Calu3 (cell line): ENCODE measurements at places on chromosomes 1 and 21. TPM values are rescaled to one million over a fixed set of nuclear protein-coding genes. Genes with fewer than 3 reads are reported as not detected.
A peak's percentile ranks its signal among the peaks of the same experiment; 100 is the strongest.

DNA sequence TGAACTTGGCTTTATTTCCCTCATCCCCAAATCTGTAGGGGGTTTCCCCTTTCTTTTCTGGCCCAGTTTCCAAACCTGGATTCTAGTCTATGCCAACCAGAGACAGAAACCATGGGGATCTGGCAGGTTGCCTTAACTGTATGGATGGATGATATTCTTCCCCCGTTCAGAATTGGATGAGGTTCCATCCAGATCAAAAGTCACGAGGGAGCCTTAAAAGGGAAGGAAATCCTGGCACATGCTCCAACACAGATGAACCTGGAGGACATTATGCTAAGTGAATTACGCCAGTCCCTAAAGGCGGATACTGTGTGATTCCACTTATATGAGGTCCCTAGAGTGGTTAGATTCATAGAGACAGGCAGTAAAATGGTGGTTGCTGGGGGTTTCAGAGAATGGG is 124.4 kb downstream of the HUNK start:
- no peak overlapping the region for H3K4me3 ChIP-seq
- no peak for DNase-seq
- peaks cover 5% of the 10 kb centered on the region for H3K36me3 ChIP-seq

- H3K27ac ChIP-seq: no peak overlapping the region
- H3K36me3 ChIP-seq: no peaks in the 10 kb centered on the region
- peaks cover 27% of the 10 kb centered on the region for H3K27me3 ChIP-seq
These were observed 23.4 kb upstream of the FCGR2A start for GRCh38 chr1:161481624-161482392.

DNA sequence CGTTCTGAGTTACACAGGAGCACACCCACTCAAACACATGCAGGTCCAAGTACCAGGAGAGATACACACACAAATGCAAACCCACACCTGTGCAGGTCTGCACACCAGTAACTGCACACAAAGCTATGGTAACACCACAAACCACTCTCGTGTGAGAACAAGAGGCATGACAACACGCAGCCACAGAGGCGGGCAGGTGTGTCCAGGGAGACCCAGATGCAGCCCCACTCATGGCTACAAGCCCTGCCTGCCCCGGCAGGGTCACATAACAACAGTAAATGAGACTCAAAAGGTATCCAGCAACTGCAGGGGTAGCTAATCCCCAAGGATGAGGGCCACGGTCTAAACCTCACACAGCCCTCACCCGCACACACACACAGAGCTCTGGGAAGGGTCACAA is 48.1 kb downstream of the RAP1GAP start:
- H3K27ac ChIP-seq: no peak overlapping the region
- peaks cover 29% of the 10 kb centered on the region for H3K36me3 ChIP-seq
- DNase-seq: no peak
- H3K4me3 ChIP-seq: peak overlapping the region; percentile 69
- no peaks in the 10 kb centered on the region for H3K27me3 ChIP-seq

- H3K4me1 ChIP-seq: no peaks in the 10 kb centered on the region
- H3K4me3 ChIP-seq: no peak overlapping the region
These were observed 178.2 kb downstream of the FOXD2 start for GRCh38 chr1:47616036-47616435.

The CTSS gene
- 144 and 226 TPM in 2 replicates for total RNA-seq

- H3K4me1 ChIP-seq: peaks cover 91% of the 10 kb centered on the region
- H3K27me3 ChIP-seq: no peaks in the 10 kb centered on the region
- no peak overlapping the region for H3K4me3 ChIP-seq
- no peak for DNase-seq
These were observed 36.7 kb upstream of the PDC start for GRCh38 chr1:186497651-186498050.

DNA sequence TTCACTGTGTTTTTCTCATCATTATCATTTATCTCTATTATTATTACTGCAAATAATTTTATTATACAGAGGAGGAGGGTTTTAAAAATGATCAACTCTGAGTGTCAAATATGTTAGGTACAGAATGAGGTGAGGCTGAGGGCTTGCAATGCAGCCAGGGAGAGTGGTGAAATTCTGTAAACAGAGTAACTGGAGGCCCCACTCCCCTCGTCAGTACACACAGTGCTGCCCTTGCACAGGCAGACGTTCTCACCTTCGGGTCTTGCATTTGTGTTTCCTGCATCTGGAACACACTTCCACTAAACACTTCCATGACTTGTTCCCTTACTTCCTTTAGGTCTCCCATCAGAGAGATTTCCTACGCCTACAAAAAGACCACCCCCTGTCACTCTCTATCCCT is 24.3 kb upstream of the COA6 start:
- H3K27ac ChIP-seq: no peak overlapping the region
- no peaks in the 10 kb centered on the region for H3K36me3 ChIP-seq
- H3K27me3 ChIP-seq: peaks cover 14% of the 10 kb centered on the region

The SYT11 gene
- 0.98 and 1.0 TPM in 2 replicates for total RNA-seq

- no peak overlapping the region for H3K4me3 ChIP-seq
- peaks cover 92% of the 10 kb centered on the region for H3K27me3 ChIP-seq
- H3K4me1 ChIP-seq: no peaks in the 10 kb centered on the region
- H3K27ac ChIP-seq: no peak overlapping the region
These were observed 66.0 kb upstream of the PAX7 start for GRCh38 chr1:18564676-18565075.

GRCh38 chr1:223083831-223084230 is 59.2 kb downstream of the TLR5 start:
- H3K27me3 ChIP-seq: peaks cover 13% of the 10 kb centered on the region
- no peaks in the 10 kb centered on the region for H3K36me3 ChIP-seq
- H3K27ac ChIP-seq: no peak overlapping the region
- H3K4me1 ChIP-seq: no peaks in the 10 kb centered on the region
- no peak for DNase-seq
- no peak overlapping the region for H3K4me3 ChIP-seq

- H3K36me3 ChIP-seq: no peaks in the 10 kb centered on the region
- no peaks in the 10 kb centered on the region for H3K27me3 ChIP-seq
- DNase-seq: no peak
- peaks cover 27% of the 10 kb centered on the region for H3K4me1 ChIP-seq
These were observed 352.4 kb downstream of the LTN1 start for GRCh38 chr21:28640326-28640725.

- DNase-seq: no peak
- no peak overlapping the region for H3K27ac ChIP-seq
- peaks cover 13% of the 10 kb centered on the region for H3K4me1 ChIP-seq
- H3K36me3 ChIP-seq: peaks cover 1% of the 10 kb centered on the region
- no peak overlapping the region for H3K4me3 ChIP-seq
- H3K27me3 ChIP-seq: no peaks in the 10 kb centered on the region
These were observed 30.0 kb downstream of the PPP2R5A start for GRCh38 chr1:212315184-212315583.

- no peaks in the 10 kb centered on the region for H3K27me3 ChIP-seq
- no peaks in the 10 kb centered on the region for H3K4me1 ChIP-seq
- DNase-seq: no peak
- no peak overlapping the region for H3K27ac ChIP-seq
- no peak overlapping the region for H3K4me3 ChIP-seq
These were observed 30.6 kb downstream of the NPHP4 start for GRCh38 chr1:5961601-5962000.

DNA sequence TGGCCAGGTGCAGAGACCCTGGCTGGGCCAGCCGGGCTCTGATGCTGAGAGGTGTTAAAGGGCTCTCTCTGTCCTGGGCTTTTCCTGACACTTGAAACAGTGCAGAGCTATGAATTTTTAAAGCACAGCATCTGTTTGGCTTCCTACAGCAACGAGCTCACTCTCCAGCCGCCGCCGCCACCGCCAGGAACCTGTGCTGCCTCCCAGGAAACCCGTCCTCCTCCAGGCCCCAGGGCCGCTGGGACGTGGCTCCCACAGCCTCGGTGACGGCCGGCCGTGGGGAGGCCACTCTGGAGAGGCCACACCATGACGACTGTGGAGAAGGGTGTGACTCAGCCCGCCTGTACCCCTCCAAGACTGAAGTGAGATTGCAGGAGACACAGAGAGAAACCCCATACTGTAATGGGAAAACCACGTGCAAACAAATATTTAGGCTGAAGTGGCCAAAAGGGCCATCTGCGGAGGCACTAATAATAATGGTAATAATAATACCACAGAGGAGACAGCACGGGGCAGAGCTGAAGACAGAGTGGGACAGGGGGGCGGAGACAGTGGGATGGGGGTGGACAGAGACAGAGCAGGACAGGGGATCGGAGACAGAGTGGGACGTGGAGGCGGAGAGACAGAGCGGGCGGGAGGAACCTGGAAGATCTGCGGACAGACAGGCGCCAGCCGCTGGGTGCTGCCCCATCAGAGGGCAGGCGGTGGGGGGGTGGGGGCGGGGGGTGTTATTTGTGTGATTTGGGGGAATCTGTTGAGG is 139.2 kb downstream of the CASZ1 start:
- no peaks in the 10 kb centered on the region for H3K4me1 ChIP-seq
- H3K4me3 ChIP-seq: no peak overlapping the region
- no peaks in the 10 kb centered on the region for H3K36me3 ChIP-seq
- no peak overlapping the region for H3K27ac ChIP-seq
- H3K27me3 ChIP-seq: no peaks in the 10 kb centered on the region

- no peak overlapping the region for H3K4me3 ChIP-seq
- no peaks in the 10 kb centered on the region for H3K36me3 ChIP-seq
- no peak overlapping the region for H3K27ac ChIP-seq
- H3K4me1 ChIP-seq: no peaks in the 10 kb centered on the region
These were observed 17.5 kb upstream of the SUCO start for GRCh38 chr1:172515436-172515835.

- no peak overlapping the region for H3K27ac ChIP-seq
- H3K4me1 ChIP-seq: no peaks in the 10 kb centered on the region
- H3K27me3 ChIP-seq: no peaks in the 10 kb centered on the region
- H3K4me3 ChIP-seq: no peak overlapping the region
- no peaks in the 10 kb centered on the region for H3K36me3 ChIP-seq
These were observed 91.6 kb upstream of the RUNX3 start for GRCh38 chr1:25021591-25022215.

- no peak overlapping the region for H3K27ac ChIP-seq
- no peaks in the 10 kb centered on the region for H3K36me3 ChIP-seq
- peaks cover 81% of the 10 kb centered on the region for H3K27me3 ChIP-seq
- peak; percentile 6 for DNase-seq
These were observed 24.8 kb upstream of the ITPKB start for GRCh38 chr1:226763905-226764264.

- DNase-seq: no peak
- peaks cover 20% of the 10 kb centered on the region for H3K36me3 ChIP-seq
- peak overlapping the region; percentile 96 for H3K27ac ChIP-seq
- H3K27me3 ChIP-seq: no peaks in the 10 kb centered on the region
- H3K4me1 ChIP-seq: peaks cover 42% of the 10 kb centered on the region
These were observed 395 bp downstream of the SLC9A1 start for GRCh38 chr1:27154469-27154990.

DNA sequence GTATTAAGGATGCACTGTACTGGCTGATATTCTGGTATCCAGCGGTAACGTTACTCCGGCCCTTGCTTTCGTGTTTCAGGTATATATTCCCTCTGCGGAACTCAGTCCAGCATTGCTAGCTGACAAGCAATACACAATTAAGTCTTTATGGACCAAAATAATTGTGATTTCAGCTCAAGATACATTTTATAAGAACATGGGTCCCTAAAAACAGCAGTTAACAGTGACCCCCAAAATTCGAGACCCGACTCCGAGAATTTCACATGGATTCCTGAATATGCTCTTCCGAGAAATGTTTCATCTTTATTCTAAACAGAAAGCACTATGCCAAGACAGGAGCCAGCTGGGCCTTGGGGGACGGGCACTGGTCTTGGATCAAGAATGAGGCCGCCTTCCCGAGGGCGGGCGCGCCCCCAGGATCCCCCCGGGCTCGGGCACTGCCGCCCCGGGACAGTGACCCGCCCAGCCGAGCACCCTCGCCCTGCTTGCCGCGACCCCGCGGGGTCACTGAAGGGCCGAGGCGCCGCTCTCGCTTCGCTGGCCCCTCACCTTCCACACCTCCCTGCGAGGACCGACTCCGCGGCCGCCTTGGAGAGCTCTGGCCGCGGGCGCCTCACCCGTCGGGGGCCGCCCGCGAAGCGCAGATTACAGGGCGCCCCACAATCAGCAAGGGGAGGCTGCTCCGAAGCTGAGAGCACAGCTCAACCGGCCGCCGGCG is 610 bp downstream of the SCYL3 start:
- no peak for DNase-seq
- H3K4me3 ChIP-seq: peak overlapping the region; percentile 86
- H3K4me1 ChIP-seq: peaks cover 54% of the 10 kb centered on the region
- peaks cover 40% of the 10 kb centered on the region for H3K36me3 ChIP-seq

DNA sequence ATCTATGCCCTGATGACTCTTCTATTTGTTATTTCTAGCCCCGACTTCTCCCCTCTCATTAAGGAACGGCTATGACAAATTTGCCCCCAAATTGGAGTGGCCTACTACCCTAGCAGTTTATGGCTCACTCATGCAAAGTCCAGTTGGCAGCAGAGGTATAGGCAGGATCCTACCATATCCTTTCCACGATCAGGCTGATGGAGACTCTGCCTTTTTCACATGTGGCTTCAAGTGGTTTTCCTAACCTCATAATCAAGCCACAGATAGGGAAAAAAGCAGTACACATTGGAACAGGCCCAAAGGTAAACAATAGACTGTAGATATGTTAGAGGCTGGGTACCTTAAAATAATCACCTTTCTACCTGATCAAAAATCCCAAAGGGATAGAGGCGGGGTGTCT is 292.5 kb downstream of the NCAM2 start:
- no peak for DNase-seq
- no peaks in the 10 kb centered on the region for H3K27me3 ChIP-seq
- no peaks in the 10 kb centered on the region for H3K4me1 ChIP-seq
- no peak overlapping the region for H3K27ac ChIP-seq
- H3K4me3 ChIP-seq: no peak overlapping the region
- H3K36me3 ChIP-seq: no peaks in the 10 kb centered on the region

GRCh38 chr1:29835406-29835805 is 599.1 kb downstream of the PTPRU start:
- no peak for DNase-seq
- H3K36me3 ChIP-seq: no peaks in the 10 kb centered on the region
- no peak overlapping the region for H3K27ac ChIP-seq
- peaks cover 100% of the 10 kb centered on the region for H3K27me3 ChIP-seq

DNA sequence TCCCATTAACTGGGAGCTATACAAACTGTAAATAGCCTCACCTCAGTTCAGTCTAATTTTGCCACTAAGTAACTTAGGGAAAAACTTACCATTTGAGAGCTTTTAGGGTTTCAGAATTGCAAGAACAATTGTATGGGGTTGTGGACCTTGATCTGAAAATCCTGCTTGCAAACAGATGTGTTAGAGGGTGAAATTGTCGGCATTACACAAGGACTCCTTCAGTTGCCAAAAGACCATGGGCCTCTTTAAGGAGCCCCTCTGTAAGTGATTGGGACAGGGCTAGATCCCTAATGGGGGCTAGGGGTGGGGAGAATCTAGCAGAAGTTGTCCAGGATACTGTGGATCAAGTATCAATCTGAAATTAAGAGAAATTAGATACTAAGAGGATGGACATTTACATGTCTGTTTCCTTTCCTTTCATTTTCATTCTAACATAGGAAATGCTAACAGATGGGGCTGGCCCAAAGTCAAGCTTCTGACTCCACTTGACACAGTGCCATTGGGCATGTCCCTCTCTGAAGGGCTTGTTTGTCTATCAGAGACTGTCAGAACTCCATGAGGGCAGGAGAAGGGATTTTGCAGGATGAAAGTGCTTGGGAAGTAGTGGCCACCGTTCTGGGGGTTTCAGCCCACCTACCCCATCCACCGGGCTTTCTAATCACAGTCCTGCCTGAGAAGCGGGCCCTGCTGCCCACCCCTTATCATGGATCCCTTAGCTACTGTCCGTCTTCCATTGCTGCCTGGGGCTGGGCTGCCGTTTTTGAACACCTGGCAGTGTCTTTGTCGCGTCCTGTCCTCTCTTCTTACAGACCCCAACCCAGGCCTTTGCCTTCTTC is 54.7 kb downstream of the STUM start:
- no peak overlapping the region for H3K4me3 ChIP-seq
- no peaks in the 10 kb centered on the region for H3K4me1 ChIP-seq
- no peak overlapping the region for H3K27ac ChIP-seq
- no peaks in the 10 kb centered on the region for H3K36me3 ChIP-seq
- DNase-seq: no peak
